ENCODE measurements at places on chromosomes 4 and X.

- DNase-seq: no peak
These were observed 448.9 kb upstream of the PABPC4L start for GRCh38 chr4:134650461-134650860.

DNA sequence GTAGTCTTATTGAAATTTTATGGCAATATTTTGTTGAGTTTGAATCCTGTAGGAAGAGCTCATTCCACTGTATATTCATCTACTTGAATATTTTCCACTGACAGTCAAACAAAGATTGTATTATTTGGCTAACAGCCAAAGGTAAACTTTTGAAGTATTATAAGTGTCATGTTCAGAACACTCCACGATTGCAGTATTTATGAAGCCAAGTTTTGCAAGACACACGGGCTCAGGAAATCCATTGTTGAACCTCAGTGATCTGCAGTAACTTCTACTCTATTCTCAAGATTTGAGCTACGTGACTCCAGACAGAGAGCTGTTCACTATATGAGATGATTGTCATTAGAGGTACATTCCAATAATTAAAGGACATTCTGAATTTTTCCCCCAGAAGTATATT, 302.7 kb upstream of the ADGRL3 start:
- DNase-seq: no peak

DNA sequence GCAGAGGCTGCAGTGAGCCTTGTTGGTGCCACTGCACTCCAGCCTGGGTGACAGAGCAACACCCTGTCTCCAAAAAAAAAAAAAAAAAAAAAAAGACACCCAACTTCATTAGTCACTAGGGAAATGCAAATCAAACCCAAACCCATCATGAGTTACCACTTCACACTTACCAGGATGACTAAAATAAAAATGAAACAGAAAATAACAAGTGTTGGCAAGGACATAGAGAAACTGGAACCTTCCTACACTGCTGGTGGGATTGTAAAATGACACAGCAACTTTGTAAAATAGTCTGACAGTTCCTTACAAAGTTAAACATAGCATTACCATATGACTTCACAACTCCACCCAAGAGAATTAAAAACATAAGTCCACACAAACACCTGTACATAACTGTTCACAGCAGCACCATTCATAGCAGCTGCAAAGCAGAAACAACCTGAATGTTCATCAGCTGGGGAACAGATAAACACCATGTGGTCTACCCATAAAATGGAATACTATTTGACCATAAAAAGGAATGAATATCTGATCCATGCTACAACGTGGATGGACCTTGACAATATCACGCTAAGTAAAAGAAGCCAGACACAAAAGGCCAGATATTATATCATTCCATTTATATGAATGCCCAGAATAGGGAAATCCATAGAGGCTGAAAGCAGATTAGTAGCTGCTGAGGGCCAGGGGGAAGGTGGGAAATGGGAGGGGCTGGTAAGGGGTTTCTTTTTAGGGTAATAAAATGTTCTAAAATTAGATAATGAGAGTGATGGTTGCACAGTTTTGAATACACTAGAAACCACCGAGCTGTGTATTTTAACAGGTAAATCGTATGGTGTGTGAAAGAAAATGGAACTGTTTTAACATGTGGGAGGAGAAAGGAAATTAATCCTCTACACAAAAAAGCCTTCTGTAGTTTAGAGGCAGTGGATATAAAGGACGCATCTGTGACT, 18.3 kb downstream of the CD99L2 start:
- no peak for DNase-seq

DNA sequence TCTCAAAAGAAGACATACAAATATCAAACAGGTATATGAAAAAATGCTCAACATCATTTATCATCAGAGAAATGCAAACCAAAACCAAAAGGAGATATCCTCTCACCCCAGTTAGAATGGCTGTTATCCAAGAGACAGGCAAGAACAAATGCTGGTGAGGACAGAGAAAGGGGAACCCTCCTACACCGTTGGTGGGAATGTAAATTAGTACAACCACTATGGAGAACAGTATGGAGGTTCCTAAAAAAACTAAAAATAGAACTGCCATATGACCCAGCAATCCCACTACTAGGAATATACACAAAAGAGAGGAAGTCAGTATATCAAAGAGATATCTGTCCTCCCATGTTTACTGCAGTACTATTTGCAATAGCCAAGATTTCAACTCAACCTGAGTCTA, 83.5 kb downstream of the CDS1 start:
- no peak for DNase-seq

- DNase-seq: no peak
These were observed 65.3 kb downstream of the ELOVL6 start for GRCh38 chr4:110132816-110133719.

DNA sequence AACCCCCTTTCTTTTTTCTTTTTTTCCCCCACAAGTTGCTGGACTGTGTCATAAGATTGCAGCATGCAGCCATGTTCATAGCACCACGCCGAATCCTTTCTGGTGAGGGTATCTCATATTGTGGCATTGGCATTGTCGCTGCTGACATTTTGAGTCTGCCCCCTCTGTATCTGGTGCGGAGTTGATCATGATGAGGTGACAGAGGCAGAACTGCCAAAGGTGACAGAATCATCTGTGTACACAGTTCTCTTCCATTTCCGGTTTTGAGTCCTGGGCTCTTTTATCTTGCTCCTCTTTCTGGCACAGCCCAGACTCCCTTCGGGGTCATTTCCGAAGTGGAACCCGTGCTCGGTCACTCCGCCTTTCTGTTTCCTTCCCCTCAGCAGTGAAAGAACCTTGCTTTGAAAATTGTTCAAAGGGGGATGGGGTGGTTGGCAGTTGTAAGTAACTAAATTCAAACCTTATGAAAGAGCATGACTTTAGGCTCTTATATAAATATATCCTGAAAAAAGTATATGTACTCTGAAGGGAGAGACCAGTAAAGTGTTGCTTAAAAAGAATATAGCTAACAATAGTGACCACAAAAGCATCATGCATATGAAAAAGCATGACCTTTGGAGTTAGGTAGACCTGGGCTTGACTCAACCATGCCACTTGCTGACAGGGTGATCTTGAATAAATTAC, 55.0 kb upstream of the BMP2K start:
- DNase-seq: no peak

DNA sequence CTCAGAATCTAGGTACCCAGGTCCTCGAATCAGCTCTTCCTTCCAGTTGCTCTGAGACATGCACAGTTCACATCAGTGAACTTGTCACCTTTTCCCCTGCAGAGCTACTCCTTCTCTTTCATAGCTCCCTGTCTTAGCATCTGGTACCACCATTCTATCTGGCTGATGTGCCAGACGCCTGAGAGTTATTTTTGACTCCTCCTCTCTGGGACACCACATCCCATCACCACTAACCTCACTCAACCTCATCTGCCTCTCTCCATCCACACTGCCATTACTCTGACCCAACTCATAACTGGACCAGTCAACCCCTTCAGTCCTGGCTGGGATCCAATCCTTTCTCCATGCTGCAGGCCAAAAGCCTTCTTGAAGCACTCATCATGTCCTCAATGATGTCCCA, 44.5 kb downstream of the SLC2A9 start:
- no peak for DNase-seq

GRCh38 chr4:159481936-159482335, 379.1 kb downstream of the RAPGEF2 start:
- no peak for DNase-seq

DNA sequence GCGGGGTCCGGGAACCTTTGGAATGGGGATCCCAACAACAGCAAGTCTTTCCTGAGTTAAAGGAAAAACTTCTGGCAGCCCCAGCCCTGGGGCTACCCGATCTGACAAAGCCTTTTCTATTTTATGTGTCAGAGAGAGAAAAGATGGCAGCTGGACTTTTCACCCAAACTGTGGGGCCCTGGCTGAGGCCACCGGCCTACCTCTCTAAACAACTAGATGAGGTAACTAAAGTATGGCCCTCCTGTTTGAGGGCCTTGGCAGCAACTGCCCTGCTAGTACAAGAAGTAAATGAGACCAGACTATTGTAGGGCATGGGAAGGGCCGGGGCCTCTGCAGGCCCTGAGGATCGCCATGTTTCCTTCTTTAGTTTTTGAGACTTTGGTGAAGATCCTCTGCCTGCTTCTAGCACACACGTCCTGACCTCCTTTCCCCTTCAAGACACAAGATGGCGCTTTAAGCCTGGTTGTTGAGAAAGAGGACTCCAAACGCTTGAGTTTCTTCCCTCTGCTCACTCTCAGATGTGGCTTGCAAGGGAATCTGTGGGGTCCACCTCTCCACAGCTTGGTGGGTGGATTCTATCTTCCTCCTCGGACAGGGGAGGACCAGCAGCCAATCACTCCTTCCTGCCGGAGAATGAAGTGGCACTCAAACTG, 18.5 kb upstream of the DRD5 start:
- no peak for DNase-seq

- DNase-seq: no peak
These were observed 99.1 kb upstream of the SMIM10 start for GRCh38 chrX:134891652-134892051.

- DNase-seq: no peak
These were observed 231.3 kb downstream of the SHOX start for GRCh38 chrX:861921-862320.

- no peak for DNase-seq
These were observed 131.0 kb downstream of the DCLK2 start for GRCh38 chr4:150209140-150209829.

GRCh38 chr4:52911684-52912294, 49.7 kb downstream of the RASL11B start:
- DNase-seq: peak; percentile 43

All from stimulated activated CD8-positive, alpha-beta memory T cell treated with anti-CD3 and anti-CD28 coated beads, Interleukin-7, amount 100 ng/mL, for 1 hour (primary cell).